Mesenteric fat pad (tissue), 1 donor: ENCODE measurements at places on chromosomes 4 and X. TPM values are rescaled to one million over a fixed set of nuclear protein-coding genes. Genes with fewer than 3 reads are reported as not detected.

DNA sequence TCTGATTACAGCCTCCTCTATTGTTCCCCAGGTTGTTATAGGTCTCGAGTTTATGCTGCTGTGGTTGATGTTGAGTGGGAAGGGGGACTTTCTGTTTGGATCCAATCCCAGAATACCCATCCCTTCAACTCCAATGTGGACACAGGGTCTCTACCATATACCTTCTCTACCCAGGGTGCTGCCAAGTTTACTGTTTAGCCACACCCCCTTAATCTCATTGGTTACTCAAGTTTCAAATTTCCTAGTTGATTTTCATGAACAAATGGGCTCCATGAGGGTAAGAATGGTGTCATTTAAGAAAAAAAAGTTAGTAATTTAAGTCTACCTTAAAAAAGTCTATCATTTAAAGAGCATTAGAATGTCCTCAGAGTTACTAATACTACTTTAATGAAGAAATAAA lies 3.6 kb upstream of the SPP1 start:
- no peak for DNase-seq

- no peak for DNase-seq
These were observed 77.8 kb downstream of the SORBS2 start for GRCh38 chr4:185734214-185734613.

GRCh38 chrX:54246866-54247265 lies 63.8 kb upstream of the FAM120C start:
- DNase-seq, result no peak

DNA sequence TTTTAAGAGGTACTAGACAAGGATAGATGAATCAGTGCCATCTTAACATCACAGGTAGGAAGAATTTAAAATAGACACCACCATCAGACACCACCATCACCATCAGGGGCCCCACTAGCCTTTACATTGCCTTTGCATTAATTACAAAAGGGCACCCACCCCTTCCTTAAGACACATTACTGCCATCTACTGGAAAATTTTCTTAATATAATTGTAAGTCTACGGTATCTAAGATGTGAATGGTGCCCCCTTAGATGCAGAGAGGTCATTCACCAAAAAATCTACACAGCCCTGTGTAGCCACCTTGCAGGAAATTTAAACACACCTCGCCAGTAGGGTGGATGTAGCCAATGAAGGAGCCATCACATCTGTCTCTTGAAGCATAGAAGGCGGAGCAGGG lies 184.1 kb downstream of the MID1IP1 start:
- DNase-seq, result no peak

GRCh38 chr4:17283832-17284231 lies 228.1 kb downstream of the QDPR start:
- DNase-seq, result no peak

DNA sequence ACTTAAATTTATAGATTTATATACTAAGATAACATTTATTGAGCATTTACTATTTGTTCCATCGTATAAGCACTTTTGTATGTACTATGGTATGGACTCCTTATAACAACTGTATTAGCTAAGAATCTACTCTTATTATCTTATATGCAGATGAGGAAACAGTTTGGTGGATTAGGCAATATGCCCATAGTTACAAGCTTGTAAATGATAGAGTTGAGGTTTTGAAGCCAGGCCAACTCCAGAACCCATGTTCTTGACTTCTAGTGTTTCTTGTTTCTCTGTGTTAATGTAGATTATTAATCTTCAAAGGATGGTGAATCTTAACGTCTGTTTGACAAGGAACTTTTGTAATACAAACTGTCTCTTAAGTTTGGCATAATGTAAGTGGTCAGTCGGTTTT lies 71.3 kb downstream of the STIM2 start:
- DNase-seq, result no peak

- DNase-seq, result no peak
These were observed 260.9 kb upstream of the RPS6KA3 start for GRCh38 chrX:20527558-20528011.

Gene GRPR
- total RNA-seq, result not detected

Gene IL13RA1
- 66.7 TPM for total RNA-seq

Gene TEX11
- total RNA-seq, result not detected

Gene SMARCA1
- 32.4 TPM for total RNA-seq
